Activated CD4-positive, alpha-beta T cell treated with anti-CD3 and anti-CD28 coated beads for 36 hours (primary cell): ENCODE measurements at places on chromosomes 3 and 15.

DNA sequence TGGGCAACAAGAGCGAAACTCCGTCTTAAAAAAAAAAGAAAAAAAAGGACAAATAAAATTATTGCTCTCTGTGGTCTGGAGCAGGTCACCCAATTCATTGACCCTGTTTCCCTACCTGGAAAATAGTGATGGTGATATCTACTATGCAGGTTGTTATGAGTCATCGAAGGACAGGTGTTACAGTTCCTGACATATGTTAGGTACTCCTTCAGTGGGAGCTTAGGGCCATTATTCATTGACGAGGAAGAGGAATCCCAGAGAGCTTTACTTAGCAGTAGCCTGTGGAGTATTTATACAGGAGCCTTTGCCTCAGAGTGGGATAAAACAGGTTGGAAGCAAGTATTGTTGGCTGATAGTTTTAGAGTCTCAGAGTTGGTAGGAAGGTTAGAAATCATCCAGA is 74.5 kb downstream of the SLC7A14 start:
- no peak for DNase-seq

GRCh38 chr3:177665122-177665808 is 468.0 kb upstream of the TBL1XR1 start:
- DNase-seq: no peak

- DNase-seq: no peak
These were observed 3.2 kb downstream of the CLCN2 start for GRCh38 chr3:184358124-184358767.

- DNase-seq: no peak
These were observed 243.2 kb downstream of the EDEM1 start for GRCh38 chr3:5430701-5431100.

- DNase-seq: no peak
These were observed 86.3 kb upstream of the ARHGEF26 start for GRCh38 chr3:154034797-154035330.

- DNase-seq: peak; percentile 46
These were observed 8.1 kb downstream of the CISH start for GRCh38 chr3:50603261-50604109.
